Activated T-cell treated with anti-CD3 and anti-CD28 coated beads for 1 hour (primary cell): ENCODE measurements at places on chromosomes 5 and 9.

DNA sequence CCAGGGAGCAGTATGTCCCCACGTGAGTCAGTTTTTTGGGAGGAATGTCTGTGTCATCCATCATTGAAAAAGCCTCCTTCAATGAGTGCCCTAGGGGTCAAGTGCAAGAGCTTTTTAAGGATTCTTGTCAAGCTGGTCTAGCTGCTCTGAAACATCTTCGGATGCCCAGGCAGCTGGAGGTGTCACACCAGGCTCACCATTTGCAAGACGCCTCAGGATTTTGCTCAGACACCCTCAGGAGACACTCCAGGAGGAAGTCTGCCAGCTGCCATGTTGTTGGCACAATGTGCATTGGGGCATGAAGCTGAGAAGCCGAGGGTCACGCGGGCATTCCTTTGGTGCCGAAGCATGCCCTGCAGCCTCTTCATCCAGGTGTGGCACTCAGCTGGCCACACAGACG is 111.1 kb upstream of the S1PR3 start:
- DNase-seq, result no peak

GRCh38 chr5:38434966-38435705 is 121.3 kb downstream of the LIFR start:
- no peak for DNase-seq

DNA sequence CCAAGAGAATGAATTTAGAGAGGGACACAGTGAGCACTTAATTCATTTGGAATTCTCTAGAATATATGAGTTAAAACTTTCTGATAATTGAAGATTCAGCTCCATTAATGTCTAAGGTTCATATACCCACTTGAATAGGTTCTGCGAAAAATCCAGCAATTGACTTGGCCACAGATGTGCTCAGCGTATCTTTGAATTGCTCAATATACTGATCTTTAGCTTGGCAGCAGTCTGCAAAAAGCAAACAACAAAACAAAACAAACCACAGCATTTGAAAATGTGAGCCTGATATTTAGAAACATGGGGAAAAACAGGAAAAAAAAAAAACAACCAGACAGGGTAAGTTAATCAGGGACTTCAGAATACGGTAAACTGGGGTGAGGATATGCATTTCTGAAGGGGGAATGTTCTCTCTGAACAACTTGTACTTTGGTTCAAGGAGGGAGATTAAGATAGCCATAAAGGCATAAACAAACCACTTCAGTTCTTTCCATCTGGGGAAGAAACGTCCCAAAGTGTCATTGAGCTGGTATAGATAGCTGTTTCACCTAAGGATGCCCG is 21.4 kb downstream of the AGXT2 start:
- DNase-seq, result no peak

GRCh38 chr9:2494562-2494961 is 127.0 kb upstream of the VLDLR start:
- DNase-seq, result no peak

- DNase-seq, result no peak
Measured at GRCh38 chr9:91495450-91495849, 71.8 kb upstream of the NFIL3 start.

DNA sequence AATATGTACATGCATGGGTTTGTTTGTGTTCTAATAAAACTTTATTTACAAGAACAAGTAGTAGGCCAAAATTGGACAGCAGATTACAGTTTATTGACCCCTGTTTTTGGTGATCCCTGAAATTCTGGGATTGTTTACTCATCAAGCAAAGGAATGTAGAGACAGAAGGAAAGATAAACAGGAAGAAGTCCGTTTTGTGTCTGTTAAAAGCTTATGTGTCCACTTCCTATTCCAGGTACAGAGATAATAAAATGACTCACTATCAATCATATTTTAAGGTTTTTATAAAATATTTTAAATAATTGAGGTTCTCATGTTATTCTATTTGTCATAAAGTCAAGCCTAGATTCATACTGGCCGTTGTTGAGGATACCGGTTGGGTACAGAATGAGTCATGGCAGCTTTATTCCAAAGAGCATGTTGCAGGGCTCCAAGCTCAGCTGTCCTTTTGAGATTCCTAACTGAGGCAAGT is 214.9 kb upstream of the DAB2 start:
- DNase-seq, result no peak

DNA sequence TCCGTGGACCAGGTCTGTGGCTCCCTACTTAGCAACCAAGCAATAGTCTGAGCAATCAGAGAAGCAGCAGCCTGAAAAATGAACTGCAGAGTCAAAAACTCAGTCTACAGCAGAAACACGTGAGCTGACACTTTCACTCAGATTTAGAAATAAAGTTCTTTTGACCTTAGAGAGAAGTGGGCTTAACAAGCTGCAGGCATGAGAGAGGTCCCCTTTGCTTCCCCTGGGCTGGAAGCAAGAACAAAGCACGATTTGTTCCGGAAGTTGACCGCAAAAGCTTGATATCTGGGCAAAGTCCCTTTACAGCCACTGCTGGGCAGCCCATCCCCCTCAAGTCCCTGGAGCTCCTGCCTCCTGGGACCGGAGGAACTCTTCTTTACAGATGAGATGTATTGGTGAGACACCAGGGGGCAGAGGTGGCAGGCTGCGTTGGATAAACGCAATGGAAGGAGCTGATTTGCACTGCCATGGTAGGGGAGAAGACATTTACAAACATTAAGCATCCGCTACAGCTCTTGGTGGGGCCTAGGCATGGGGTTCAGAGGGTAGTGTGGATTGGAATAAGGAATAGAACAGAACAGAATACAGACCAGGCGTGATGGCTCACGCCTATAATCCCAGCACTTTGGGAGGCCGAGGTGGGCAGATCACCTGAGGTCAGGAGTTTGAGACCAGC is 5.8 kb upstream of the SOWAHA start:
- DNase-seq, result no peak

- DNase-seq, result no peak
Measured at GRCh38 chr5:1213508-1214162, 11.5 kb upstream of the SLC6A18 start.

DNA sequence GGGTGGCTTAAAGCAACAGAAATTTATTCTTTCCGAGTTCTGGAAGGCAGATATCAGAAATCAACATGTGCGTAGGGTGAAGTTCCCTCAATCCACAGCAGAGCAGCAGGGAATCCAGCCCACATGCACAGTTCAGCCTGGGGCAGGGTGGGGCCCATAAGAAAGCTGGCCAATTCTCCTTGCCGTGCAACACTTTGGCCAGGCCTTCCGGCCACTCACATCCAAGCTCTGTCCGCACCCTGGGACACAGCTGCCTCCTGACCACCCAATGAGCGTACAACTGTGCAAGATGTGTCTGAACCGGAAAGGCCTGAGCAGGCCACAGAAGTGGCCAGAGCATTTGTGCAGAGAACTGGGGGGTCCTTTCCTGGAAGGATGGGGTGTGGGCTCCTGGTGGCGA is 274.9 kb downstream of the GADD45G start:
- no peak for DNase-seq

- DNase-seq, result no peak
Measured at GRCh38 chr5:124761010-124761409, 14.6 kb upstream of the ZNF608 start.

DNA sequence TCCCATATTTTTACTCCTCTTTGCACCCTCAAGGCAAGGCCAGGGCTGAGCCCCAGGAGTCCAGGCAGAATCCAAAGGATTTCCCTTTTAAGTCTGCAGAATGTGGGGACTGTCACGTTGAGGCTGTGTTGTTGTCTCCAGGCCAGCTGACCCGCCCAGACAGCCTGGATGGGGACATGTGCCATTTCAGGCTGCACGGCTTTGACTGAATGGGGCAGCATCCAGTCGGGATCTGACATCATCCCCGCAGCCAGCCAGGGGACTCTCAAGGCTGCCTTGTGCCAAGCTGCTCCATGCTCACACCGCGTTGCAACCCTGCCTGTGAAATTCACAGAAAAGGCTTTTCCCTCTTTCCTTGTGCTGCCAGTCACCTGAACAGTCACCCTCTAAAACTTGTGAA is 2.2 kb upstream of the ZNF366 start:
- DNase-seq, result no peak

DNA sequence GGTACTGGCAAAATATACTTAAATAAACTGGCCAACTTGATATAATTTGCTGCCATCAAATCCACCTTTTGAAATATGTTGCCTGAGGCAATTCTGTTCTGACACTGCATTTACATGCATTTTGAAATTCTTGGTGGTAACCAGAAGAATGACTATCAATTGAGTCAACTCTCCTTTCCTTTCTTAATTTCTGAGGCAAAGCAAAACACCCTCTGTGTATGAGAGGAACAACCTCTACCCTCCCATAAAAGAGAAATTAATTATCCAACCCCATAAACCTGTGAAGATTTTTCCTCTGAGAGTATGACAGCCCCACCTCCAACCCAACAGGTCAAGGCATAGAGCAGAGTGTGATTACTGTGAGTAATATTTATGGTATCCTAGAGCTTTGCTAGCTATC is 286.8 kb downstream of the NR2F1-AS1 start:
- no peak for DNase-seq

DNA sequence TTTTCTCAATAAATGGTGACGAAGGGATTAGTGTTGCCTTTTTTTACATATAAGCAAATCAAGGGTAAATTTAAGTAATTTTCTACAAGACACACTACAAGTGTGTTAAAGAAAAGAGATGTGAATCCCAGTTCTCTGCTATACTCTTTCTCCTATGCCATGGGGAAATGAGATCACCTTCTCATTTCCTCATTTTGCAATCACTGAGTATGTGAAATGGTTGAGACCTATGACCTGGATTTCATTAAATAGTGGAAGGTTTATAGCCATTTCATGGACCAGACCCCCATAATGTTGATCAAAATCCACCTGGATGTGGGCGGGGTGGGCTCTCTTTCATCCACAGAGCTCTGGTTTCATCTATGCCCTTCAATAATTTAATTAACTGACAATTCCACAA is 66.9 kb upstream of the SLIT3 start:
- no peak for DNase-seq

DNA sequence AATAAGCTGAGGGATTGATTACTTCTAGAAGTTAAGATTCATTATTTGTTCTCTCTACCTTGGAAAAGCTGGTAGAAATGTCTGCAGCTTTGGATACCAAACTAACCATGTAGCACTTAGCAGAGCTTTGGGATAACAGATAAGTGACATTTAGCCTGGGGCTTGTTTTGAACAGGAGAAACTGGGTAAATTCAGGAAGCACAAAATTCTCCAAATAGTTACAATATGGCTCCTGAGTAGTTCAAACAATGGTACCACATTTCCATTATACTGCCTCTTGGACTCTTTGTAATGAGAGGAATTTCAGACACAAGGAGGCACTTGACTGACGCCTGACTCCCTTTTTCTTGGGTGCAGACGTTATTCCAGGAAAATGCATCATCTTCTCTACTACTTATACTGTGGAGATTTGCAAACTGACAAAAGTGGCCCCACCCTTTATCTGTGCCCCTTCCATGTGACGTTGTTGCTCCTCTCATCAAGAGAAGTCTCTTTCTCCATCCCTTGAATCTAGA is 22.5 kb downstream of the PRUNE2 start:
- no peak for DNase-seq

DNA sequence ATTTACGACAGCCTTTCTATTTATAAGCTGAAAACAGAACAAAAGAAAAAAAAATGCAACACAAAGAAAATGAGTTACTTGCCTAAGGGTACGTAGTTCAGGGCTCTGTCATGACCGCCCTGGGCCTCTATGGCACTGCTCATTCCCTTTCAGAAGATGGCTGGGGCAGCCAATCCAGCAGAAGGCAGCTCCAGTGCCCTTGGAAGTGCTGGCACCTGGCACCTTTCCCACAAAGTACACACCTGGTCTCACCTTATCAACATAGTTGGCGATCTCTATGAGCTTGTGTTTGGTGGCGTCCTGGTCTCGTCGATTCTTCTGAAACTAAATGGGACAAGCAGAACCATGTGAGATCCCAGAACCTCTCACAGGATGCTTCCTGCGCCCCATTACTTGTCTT is 53.2 kb downstream of the NIPAL4 start:
- no peak for DNase-seq
